Motor neuron (in vitro differentiated cells): ENCODE measurements at places on chromosomes 1 and 21. TPM values are rescaled to one million over a fixed set of nuclear protein-coding genes. Genes with fewer than 3 reads are reported as not detected.

Gene GFI1
- 0.28 TPM in 1 of 2 replicates, not detected in the other for total RNA-seq

Gene CHD5
- 1.4 and 1.5 TPM in 2 replicates for total RNA-seq

Gene THEM5
- total RNA-seq = 1.1 and 1.8 TPM in 2 replicates

GRCh38 chr1:201325678-201326060, 42.4 kb downstream of the PKP1 start:
- no peak for ATAC-seq

DNA sequence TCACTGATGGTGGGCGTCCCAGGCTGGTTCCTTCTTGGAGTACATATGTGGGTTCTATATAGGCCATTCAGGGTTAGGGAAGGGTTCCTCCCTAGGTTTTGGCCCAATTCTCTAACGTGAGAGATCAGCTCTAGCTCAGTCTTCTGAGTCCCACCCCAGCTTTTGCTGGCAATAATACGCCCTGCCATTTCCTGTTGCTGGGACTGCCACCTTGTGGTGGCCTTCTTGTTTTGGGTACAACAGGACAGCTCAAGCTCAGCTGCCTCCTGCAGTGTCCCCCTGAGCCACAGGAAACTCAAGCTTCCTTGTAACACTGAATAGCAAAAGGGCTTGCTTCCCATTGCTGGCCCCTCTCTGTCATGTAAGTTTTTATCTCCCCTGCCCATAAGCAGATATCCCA, 77.8 kb downstream of the BACH1 start:
- peak; percentile 51 for ATAC-seq

DNA sequence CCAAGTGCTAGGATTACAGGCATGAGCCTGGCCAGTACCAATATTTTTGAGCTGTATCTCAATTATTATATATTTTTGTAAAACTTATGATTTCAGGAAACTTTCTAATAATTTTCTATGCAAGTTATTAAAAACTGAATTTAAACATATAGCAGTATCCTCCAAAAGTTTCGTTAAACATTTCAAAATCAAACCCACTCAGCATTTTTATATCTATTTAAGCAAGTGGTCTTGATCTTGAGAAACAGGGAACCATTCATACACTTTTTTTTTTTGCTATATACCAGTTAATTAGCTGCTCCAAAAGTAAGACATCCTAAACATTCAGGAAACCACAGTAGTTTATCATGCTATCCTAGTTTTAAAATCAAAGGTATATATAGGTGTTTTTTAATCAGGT, 22.0 kb downstream of the SHCBP1L start:
- ATAC-seq = no peak

GRCh38 chr1:213194383-213194782, 143.3 kb downstream of the RPS6KC1 start:
- no peak for ATAC-seq

Gene CYP4Z1
- total RNA-seq = not detected in 2 replicates

DNA sequence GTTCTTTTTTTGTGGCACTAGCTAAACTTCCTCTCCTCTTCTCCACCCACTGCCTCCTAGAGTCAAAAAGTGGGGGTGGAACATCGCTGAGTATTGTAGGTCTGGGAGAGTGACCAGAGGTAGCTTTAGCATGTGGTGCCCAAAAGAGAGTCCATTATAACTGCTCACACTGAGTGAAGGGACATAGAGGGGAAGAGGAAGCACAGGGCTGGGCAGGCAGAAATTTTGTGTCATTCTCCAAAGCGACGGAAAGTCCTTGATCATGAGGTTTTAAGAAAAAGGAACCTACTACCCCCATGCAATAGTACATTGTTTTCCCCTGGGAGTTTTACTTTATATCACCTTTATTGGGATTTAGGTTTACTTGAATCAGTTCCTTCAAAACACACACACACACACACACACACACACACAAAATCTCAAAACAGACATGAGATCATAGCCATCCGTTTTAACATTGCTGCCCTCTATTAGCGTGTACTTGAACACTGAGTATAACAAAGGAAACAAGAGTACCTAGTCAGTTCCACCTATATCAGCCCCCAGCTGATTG, 4.1 kb downstream of the CD84 start:
- no peak for ATAC-seq

DNA sequence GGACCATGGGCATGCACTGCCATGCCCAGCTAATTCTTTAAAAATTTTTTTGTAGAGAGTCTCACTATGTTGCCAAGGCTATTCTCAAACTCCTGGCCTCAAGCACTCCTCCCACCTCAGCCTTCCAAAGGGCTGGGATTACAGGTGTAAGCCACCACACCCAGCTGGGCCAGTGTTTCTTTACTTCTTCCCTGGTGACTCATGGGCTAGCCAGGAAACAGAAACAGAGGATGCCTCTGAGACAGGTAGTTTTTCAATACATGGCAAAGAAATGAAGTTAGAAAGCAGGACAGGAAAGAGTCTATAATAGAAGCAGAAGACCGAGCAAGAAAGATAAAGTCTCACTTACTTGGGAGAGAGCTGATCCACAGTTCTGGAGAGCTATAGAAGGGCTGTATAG, 7.6 kb upstream of the C1orf74 start:
- ATAC-seq = no peak

- ATAC-seq = peak; percentile 92
These were observed 280.5 kb upstream of the SGIP1 start for GRCh38 chr1:66253330-66253921.

Gene CYB5RL
- total RNA-seq = 6.7 and 6.8 TPM in 2 replicates

DNA sequence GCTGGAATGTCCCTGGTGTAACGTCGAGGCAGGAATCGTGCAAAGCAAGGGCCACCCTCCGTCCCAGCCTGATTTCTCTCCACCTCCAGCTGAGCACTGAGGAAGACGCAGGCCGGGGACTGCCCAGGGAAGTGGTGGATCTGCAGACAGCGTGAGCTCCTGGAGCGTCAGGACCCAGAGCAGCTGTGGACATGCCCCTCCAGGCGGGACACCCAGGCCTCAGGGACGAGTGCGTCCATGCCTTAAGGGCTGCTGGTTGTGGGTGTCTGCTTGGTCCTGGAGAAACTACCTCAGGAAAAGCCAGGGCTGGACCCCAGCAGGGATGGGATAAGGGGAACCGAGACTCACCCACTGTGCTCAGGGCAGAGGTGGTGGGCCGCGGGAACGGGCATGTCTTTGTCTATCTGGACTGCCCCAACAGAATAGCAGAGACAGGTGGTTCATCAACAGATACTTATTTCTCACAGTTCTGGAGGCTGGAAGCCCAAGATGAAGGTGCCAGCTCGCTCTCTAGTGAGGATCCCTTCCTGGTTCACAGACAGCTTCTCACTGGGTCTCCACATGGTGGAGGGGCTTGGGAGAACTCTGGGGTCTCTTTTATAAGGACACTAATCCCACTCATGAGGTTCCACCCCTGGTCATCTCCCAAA, 5.8 kb upstream of the MMEL1 start:
- ATAC-seq = no peak

- no peak for ATAC-seq
These were observed 3.1 kb downstream of the TMEM54 start for GRCh38 chr1:32898056-32898455.

DNA sequence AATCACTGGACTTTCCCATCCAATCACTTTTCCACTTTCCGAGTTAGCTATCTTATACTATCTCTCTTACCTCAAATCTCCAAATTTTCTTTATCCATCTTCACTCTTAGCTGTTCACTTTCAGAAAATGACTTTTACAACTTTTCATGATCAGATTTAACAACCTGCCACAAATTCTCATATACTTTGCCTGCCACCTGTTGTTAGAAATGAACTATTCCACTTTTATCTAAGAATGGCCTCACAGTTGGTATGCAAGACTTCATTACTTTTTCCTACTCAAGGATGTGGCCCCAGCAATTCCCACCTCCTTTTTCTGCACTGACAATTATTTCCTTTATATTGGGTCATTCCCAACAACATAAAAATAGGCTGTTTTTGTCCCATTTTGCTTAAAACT, 93.6 kb upstream of the DEPDC1 start:
- no peak for ATAC-seq

DNA sequence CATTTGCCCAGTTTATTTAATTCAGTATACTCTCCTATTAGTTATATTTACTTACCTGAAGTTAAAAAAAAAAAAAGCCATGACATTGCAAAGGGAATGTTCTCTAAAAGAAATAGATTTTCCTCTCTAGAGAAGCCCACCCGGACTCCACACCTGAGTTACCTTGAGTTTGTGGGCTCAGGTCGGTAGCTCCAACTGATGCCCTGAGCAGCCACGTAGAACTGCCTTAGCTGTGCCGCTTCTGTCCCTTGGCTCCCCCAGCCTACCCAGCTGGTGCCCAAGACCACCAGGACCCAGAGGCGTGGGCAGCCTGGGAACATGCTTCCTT, 250 bp downstream of the F5 start:
- no peak for ATAC-seq

DNA sequence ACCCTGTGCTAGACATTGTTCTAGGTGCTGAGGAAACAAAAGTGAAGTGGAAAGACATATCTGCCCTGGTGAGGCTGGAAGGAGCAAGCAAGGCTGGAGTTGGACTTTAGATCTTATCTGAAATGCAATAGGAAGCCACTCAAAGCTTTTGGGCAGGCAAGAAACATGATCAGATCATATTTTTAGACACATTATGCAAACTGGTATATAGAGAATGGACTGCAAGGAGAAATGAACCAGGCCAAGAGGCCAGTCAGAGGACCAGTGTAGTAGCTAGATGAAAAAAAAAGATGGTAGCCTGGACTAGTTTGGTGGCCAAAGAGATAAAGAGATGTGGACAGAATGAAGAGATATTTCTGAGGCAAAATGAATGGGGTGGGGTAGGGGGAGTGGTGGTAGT, 46.3 kb downstream of the CCN1 start:
- ATAC-seq = no peak

- no peak for ATAC-seq
These were observed 1.1 kb upstream of the GUCA2B start for GRCh38 chr1:42152119-42152518.

- no peak for ATAC-seq
These were observed 113.7 kb upstream of the IFFO2 start for GRCh38 chr1:19070197-19070651.
